ENCODE measurements at places on chromosomes 16 and 17.

DNA sequence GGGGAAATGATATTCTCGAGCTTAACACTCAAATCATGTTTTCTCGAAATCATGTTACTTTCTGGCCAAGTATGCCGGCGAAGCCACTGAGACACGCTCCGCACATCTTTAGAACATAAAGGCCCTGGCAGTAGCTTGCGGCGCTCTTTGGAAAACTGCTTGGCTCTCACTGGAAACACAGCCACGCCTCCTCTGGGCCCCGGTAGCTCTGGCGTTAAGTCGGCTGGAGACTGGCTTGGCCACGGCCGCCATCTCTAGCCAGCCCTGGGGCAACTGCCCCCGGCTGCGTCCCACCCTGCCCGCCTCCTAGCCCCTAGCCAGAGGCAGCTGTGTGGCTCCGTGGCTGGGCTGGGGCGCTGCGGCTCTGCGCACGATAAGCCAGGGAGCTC, 9.2 kb upstream of the BAIAP2 start:
- no peak for DNase-seq

- no peak for DNase-seq
Measured at GRCh38 chr17:81652906-81653771, 3.2 kb downstream of the PDE6G start.

DNA sequence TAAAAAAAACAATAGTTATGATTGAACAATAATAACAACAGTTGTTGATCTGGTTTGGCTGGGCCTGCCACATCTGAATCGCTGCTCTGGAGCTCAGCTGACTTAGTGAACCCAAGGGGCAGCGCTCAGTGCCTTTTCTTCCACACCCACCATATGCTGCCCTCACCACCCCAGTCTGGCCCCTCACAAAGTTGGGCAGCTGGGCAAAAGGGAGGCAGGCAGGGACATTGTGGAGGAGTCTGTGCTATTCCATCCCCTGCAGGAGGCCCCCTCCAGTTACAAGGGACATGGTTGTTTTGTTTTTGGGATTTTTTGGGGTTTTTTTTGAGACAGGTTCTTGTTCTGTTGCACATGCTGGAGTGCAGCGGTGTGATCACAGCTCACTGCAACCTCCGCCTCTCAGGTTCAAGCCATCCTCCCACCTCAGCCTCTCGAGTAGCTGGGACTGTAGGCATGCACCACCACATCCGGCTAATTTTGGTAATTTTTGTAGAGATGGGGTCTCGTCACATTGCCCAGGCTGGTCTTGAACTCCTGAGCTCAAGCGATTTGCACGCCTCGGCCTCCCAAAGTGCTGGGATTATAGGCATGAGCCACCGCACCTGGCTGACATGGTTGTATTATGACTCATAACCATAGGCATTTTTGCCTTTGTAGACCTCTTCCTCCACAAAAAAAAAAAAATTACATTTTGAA, 8.6 kb upstream of the PECAM1 start:
- DNase-seq: no peak

- DNase-seq: no peak
Measured at GRCh38 chr17:9105068-9105868, 84.0 kb downstream of the NTN1 start.
